Fibroblast of skin of left biceps (primary cell): ENCODE measurements at places on chromosomes 2 and 18.
A peak's percentile ranks its signal among the peaks of the same experiment; 100 is the strongest.

- DNase-seq: peak; percentile 34
Measured at GRCh38 chr2:217399291-217399690, 539.4 kb upstream of the TNP1 start.

DNA sequence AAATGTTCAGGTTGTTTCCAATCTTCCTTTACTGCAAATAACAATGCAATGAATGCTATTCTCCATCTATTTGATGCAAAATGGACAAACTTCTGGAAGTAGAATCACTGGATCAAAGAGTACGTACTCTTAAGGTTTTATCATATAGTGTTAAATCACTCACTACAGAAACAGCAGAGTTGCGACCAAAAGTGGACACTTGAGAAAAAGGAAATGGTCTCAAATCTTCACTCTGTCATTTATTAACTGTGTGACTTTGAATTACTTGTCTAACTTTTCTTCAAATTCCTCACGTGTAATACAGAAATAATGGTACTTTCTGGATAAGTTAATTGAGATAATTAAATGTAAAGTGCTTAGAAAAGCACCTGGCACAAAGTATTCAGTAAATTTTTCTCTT lies 78.1 kb downstream of the CERKL start:
- DNase-seq: no peak

DNA sequence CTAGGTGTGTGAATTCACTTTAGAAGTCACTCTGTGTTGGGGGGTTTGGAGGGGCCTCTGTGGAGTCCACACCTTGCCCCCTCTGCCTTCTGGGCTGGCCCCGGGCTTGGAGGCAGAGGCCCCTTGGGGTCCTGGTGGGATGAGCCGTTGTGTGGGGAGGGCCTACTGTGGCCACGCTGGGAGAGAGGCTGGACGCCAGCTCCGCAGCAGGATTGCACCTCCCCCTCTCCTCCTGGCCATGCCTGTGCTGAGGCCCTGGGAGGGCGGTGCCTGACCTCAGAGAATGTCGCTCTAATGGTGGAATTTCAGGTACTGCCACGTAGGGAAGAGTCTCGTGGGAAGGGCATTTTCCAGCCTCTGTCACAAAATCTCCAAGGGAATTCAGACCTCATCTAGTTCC lies 237.0 kb downstream of the ATAD2B start:
- no peak for DNase-seq

DNA sequence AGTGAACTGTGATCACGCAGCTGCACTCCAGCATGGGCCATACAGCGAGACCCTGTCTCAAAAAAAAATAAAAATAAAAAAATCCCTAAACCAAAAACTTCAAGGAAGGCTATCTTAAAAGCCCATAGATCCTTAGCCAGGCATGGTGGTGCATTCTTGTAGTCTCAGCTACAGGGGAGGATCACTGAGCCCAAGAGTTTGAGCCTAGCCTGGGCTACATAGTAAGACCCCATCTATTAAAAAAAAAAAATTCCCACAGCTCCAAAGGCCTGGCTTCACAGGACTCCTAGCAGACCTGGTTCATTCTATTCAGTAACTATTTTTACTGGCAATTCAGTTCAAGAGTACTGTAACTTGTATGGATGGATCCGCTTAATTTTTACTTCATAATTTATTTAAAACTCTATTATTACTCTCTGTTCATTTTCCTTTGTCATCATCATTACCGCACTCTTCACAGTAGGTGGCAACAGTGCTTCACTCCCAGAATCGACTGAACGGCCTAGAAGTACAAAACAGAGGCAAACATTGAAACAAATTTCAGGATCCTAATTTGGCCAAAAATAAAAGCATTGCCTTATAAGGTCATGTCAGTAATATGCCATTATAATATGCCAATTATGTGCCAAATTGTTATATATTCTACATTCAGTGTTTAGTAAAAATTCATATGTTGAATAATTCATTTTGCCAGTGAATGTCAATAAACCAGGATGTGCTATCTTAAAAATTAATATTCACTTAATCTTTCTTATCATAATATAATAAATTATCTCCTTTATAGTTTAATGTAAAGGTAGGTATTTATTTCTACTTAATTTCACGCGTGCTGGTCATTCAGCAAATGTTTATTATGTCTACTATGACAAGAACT lies 14.3 kb upstream of the STAM2 start:
- DNase-seq: peak; percentile 34

- no peak for DNase-seq
Measured at GRCh38 chr18:52391810-52392559, 52.0 kb downstream of the DCC start.

DNA sequence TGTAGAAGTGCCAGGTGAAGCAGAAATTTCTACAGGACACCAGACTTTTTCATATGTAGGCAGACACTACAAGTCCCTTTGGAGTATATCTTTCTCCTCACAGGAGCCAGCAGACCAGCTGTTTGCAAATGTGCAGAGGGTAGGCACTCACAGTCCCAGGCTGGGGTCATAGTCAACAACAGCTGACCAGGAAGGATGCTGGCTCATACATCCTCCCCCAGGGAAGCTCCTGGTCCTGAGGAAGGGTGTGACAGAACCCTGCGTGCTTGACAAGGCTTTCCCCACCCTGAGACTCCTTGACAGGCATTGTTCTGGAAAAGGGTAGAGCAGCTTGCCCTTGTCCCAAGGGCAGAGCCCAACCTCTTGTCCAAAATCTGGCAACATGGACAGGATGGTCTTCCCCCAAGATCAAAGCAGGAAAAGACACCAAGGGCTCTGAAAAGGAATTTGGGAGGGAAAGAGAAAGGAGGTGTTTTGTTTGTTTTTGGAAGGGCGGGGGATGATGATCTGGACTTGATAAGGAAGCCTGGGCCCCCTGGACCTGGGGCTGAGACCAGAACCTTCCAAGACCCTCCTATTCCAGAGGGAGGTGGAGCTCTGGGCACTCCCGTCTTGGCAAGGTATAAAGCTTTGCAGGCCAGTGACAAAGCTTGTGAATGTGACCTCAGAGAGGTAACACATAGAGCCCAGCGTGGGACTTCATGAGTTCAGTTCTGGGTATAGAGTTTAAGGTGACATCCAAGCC lies 87.1 kb downstream of the GFPT1 start:
- no peak for DNase-seq

- DNase-seq: no peak
Measured at GRCh38 chr2:170926743-170927297, 2.2 kb upstream of the GORASP2 start.

- peak; percentile 50 for DNase-seq
Measured at GRCh38 chr2:231807020-231807419, 20.8 kb downstream of the COPS7B start.

- no peak for DNase-seq
Measured at GRCh38 chr18:5966514-5966913, 71.2 kb upstream of the TMEM200C start.

DNA sequence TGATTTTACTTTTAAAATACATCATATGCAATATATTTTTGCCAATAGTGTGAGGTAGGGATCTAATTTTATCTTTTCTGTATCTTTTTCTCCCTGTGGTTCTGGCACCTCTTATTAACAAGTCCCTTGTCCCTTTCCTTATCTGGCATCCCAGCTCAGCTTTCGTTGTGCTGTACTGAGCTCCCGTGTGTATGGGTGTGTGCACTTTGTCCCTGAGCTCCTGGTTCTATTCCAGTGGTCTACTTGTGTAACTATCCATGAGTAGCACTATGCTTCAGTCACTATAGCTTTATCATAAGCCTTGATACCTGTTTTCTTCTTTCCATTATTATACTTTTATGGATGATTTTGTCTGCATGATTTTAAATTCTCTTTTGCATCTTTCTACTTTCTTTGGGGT lies 401.4 kb upstream of the POU3F3 start:
- no peak for DNase-seq

GRCh38 chr18:8603663-8604520 lies 5.3 kb upstream of the RAB12 start:
- no peak for DNase-seq

DNA sequence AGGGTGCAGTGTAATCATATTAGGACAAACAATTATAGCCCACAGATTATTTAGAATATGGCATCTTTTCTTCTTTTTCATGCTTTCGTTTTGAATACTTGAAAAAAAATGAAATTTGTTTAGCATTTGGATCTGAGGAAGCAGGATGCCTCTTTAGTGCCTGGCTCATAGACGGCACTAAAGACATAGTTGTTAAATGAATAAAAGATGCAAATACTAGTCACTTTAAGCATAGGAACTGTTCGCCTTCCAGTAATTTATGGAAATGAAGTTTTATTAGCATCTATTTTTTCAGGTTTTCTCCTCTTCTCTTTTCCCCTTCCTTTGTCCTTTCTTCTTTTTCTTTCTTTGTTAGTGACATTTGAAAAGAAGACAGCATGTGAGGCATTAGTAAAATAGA lies 80.4 kb downstream of the CHST9 start:
- no peak for DNase-seq

- DNase-seq: no peak
Measured at GRCh38 chr2:200740907-200741306, 70.8 kb upstream of the BZW1 start.

GRCh38 chr2:163641986-163642385 lies 93.8 kb downstream of the FIGN start:
- DNase-seq: no peak

DNA sequence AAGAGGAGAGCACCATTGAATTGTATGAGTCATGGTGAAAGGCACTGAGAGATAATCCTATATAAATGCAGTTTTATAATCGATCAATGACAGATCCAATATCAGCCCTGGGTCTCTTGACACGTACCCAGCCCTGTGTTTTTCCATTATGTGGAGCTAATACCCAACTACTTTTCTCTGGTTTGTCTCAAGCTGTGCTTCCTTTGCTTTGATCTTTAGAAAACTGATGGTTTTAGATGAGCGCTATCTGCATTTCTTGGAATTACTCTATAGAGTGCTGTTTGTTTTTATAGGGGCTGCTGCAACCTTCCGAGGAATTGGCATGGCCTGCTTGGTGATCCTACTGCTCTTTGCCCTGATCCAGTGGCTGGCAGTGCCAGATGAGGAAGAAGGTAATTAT lies 45.0 kb downstream of the NEMP2 start:
- DNase-seq: no peak

DNA sequence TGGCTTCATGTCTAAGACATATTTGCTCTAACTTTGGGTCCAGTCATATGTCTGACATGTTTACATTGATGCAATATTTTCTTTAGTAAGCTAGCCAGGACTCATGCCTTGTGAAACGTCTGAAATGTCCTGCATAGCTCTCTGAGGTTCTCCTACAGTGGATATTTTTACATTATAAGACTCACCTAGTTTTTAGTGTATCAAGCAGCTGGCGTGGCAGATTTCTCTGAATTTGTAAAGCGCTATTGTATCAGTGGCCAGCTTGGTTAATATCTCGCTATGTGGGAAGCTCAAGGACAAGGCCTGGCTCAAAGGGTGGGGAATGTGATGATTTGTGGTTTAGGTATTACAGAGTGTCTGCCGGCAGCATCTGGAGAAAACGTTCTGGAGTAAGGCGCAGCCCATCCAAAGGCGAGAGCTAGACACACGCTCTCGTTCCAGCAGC lies 164.3 kb downstream of the LTBP1 start:
- DNase-seq: peak; percentile 38

- DNase-seq: no peak
Measured at GRCh38 chr2:1850031-1850430, 105.7 kb upstream of the PXDN start.

- DNase-seq: no peak
Measured at GRCh38 chr2:221554769-221555493, 17.2 kb downstream of the EPHA4 start.

GRCh38 chr2:151878655-151879563 lies 50.7 kb upstream of the ARL5A start:
- no peak for DNase-seq
